ENCODE measurements at places on chromosomes 11 and 22.

- DNase-seq = no peak
Observed at GRCh38 chr11:117096201-117096991, 1.8 kb downstream of the SIK3 start.

DNA sequence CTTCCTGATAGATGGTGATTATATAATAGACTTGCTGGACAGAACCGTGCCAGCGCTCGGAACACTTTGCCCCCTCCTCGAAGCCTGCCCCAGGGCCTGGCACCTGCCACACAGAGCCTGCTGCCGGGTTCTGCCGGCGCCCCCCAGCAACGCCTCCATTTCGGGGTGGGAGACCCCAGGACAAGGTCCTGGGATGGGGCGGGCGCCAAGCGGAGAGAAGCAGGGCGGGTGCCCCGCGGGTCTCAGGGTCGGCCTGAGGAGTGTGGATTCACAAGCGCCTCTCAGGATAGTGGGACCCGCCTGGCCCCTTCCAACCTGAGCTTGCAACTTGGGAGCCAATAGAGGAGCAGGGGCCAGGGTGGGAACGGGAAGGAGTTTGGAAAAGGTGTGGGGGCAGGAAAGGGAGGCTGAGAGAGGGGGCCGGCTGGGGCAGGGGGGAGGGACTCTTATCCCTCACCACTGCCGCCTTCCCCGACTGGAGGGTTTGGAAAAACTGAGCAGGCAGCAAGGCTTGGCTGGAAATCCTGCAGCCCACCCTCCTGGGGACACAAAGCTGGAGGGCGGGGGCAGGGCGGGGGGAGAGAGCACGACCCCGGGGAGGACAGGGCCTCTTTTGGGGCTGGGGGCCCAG is 3.3 kb upstream of the BCL9L start:
- DNase-seq = peak; percentile 19

DNA sequence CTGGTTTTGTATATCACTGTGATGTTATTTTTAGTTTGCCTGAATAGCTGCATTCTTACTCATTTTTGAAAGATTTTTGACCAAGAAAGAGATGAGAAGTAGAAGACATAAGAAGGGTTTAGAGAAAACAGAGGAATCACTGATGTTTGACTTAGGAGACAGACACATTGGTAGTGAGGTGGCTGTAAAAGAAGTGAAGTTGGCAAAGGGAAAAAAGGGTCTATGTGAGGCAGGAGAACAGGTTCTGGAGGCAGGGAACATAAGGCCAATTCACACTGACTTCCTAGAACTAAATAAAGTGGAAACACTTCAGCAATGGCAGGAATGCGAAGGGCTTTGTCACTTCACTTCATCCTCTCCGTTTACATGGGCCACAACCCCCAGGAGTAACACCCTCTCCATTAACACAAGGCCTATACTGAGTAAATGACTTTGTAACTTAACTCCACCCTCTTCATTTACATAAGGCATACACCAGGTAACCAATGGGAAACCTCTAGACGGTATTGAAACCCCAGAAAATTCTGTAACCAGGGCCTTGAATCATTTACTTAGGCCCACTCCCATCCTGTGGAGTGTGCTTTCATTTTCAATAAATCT is 36.5 kb downstream of the CTSC start:
- DNase-seq = no peak

DNA sequence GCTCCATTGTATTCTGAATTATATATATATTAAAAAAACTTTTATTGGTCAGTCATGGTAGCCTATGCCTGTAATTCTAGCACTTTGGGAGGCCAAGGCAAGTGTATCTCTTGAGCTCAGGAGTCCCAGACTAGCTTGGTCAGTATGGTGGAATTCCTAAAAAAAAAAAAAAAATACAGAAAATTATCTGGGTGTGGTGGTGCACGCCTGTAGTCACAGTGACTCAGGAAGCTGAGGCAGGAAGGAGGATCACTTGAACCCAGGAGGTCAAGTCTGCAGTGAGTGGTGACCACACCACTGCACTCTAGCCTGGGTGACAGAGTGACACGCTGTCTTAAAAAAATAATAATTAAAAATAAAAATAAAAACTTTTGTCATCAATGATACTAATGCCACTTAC is 133.2 kb downstream of the FAT3 start:
- no peak for DNase-seq

DNA sequence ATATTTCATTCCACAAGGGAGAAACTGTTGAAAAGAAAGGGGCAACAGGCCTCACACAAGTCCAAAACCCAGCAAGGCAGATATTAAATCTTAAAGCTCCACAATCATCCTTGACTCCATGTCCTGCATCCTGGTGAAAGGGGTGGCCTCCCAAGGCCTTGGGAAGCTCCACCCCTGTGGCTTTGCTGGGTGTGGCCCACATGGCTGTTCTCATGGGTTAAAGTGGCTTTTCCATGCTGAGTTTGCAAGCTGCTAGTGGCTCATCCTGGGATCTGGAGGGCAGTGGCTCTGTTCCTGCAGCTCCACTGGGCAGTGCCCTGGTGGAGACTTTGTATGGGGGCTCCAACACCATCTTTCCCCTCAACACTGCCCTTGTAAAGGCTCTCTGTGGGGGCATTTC is 106.4 kb downstream of the CTNND1 start:
- no peak for DNase-seq

DNA sequence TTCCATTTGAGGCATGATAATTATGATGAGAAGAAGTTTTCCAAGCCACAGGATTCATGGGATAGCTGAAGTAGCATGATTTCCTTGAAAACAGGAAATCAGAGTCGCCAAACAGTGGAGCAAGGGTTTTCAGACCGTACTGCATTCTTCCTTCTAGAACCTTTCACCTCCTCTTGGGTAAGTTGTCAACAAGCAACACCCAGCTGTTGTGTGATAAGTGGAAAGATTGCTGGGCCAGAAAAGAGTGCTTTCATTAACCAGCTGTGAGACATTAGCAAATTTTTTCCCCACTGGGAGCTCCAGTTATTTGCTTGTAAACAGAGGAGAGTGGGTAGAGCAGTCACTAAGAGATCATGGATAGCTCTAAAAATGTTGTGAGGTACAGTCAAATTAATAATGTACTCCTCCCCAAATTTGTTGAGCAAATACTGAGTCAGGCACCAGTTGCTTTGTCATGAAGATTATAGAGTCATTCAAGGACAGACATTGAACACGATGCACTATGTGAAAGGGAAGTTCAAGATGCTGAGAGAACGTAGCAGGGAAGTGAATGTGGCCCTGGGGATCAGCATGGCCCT is 11.7 kb upstream of the MPEG1 start:
- DNase-seq = no peak

DNA sequence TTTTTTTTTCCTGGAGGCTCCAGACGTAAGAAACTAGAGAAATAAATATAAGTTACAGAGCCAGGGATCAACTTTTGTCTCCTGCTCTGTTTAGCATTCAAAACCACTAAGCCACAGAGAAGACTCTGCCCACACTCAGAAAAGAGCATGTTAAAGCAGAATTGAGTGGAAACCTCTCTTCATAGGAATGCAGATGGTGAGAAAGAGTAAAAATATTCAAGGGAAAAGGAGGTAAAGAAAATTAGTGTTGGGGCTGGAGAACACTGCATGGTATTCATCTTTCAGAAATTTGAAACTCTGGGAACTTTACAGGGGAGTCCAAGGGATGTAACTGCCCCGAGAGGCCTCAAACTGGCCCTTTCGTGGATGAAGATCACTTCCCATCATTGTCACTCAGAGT is 65.1 kb downstream of the CLMP start:
- DNase-seq = no peak

DNA sequence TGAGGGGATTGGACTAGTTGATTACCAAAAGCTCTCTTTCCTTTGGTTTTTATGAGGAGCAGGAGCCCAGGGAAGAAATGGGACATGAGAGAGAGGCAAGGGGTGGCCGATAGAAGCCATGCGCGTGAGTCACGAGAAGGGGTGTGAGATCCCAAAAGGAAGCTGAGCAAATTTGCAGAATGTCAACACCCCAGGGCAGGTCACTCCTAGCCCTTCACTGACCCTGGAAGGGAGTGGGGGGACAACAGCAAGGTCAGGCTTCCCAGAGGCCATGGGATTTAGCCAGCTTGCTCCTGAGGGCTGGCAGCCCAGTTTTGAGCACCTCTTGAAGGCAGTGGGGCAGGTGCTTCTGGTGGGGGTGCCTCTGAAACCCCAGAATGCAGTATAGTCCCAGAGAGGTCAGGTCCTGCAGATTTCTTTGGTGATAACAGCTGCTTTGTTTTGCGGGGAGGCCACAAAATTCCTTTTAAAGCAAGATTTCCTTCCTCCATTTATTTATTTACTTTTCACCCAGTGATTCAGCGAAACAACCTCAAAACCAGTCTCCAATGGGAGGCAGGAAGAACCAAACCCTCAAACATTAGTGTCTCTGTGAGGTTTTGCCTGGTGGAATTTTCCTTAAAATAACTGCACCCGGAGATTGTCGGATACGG is 40.1 kb upstream of the TIMP3 start:
- no peak for DNase-seq

- no peak for DNase-seq
Observed at GRCh38 chr22:46421267-46421666, 85.8 kb downstream of the TRMU start.

DNA sequence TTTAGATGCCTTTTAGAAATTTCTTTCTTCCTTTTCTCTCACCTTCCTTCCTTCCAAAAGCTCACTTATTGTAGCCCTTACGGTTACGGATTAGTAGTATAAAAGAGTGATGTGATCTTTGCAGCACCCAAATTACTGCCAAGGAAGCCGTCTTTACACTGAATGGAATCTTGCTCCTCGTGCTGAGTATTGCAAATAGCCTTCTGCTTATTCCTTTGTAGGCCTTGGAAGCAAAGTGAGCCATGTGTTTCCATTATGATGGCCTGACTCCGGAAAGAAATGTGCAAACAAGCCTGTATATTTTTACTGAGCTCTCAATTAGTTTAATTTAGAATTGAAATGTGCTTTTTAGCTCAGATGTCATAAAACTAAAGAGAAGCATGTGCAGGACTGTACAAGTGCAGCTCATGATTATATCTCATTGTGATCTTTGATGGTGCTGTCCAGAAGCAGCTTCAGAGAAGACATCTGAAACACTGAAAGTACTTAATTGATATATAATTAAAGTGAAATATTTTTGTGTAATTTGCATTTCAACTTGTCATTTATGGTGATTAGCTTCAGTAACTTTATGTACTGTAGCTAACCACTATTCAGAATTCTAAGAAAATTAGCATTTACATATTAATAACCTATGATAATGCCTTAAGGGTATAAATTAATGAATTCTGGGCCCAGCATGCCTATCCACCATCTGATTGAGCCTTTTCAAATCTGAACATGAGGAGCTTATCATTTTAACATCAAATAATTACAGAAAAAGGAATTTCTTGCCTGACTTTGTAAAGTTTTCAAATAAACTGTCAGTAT is 129.3 kb downstream of the GRIA4 start:
- no peak for DNase-seq

GRCh38 chr22:34057726-34058125 is 137.4 kb upstream of the LARGE1 start:
- DNase-seq = no peak

- no peak for DNase-seq
Observed at GRCh38 chr11:9776203-9776602, 112.3 kb downstream of the SWAP70 start.

- no peak for DNase-seq
Observed at GRCh38 chr11:134539285-134539684, 127.2 kb upstream of the B3GAT1 start.

- DNase-seq = peak; percentile 25
Observed at GRCh38 chr11:72609045-72609444, 65.2 kb downstream of the PDE2A start.

DNA sequence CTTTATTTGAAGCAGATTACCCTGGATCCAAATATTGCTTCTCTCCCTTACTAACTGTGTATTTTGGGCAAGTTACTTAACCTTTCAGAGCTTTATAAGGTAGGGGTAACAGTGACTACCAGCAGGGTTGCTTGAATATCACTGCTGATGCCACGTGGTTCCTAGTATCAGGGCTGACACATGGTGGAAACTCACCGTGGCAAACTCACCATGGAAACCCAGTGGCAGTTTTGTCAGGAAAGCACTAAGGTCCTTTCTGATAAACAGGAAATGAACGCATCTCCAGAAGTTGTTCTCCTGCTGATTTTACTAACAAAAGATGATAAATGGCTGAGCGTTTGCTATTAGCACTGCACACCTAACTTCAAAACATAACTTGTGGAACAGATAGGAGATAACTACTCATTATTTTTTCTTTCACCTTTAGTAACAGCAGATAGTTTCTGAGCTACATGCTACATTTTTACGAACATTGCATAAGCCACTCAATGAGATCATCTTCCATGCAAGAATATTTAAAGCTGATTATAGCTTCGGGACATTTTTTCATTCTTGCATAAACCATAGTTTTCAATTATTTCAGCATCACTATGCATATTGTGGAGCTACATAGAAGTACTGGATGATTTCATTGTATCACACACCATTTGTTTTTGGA is 59.7 kb upstream of the RAG2 start:
- no peak for DNase-seq

GRCh38 chr11:62593434-62594044 is 2.2 kb upstream of the TUT1 start:
- DNase-seq = peak; percentile 33

- no peak for DNase-seq
Observed at GRCh38 chr11:15326520-15326919, 211.8 kb downstream of the INSC start.

DNA sequence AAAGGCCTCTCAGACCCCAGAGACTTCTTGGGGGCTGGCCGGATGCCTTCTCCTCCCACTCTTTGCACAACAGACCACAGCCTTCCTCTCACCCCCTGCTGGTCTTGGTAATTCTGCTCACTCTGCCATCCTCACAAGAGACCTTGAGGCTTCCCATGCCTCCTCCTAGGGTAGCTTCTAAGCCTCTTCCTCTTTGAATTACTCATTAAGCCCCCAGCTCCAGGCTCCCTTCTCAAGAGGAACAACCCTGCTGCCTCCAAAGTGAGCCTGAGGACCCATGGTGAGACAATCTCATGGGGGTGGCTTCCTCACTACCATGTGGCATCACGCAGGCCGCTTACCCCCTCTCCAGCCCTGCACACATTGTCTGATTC is 184.6 kb upstream of the SYT13 start:
- no peak for DNase-seq

DNA sequence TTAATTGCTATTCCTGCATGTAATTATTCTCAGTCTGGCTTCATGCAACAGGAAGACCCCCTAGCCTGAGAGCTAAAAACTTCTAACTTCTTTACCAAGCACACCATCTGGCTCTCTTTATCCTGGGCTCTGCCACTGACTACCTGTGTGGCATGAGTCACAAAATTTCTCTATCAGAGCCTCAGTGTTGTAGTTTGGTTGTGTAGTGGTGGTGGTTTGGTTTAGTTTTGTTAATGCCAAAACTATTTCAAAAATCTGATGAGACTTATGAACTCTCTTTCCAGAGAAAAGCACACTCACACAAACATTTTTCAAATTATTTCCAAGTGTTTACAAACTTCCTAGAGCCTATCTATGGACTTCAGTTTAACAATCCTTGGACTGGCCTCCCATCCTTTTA is 7.5 kb upstream of the IL17RA start:
- no peak for DNase-seq

DNA sequence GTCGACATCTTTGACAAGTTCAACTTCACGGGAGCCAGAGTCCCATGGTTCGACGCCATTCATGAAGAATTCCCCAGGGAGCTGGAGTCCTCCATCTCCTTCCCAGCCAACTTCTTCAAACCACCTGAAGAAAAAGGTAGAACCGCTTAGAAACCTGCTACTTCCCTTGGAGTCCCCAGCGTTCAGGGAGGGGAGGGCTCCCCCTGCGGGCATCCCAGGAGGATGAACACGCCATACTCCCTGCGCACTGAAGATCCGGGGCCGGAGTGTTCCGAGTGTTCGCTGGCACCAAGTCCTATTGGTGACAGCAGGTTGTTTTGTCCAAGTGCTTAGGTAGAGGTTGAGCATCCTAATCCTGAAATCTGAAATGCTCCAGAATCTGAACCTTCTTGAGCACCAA is 51.7 kb upstream of the PRODH start:
- no peak for DNase-seq

- DNase-seq = peak; percentile 64
Observed at GRCh38 chr11:61336171-61336935, 3.3 kb downstream of the TKFC start.
